Endothelial cell (in vitro differentiated cells): ENCODE measurements at places on chromosomes 5 and 9.

GRCh38 chr5:5278815-5279381, 138.8 kb downstream of the ADAMTS16 start:
- H3K27me3 ChIP-seq, result peaks cover 4% of the 10 kb centered on the region
- H3K36me3 ChIP-seq, result no peaks in the 10 kb centered on the region
- no peak overlapping the region for H3K4me3 ChIP-seq
- no peak for DNase-seq

DNA sequence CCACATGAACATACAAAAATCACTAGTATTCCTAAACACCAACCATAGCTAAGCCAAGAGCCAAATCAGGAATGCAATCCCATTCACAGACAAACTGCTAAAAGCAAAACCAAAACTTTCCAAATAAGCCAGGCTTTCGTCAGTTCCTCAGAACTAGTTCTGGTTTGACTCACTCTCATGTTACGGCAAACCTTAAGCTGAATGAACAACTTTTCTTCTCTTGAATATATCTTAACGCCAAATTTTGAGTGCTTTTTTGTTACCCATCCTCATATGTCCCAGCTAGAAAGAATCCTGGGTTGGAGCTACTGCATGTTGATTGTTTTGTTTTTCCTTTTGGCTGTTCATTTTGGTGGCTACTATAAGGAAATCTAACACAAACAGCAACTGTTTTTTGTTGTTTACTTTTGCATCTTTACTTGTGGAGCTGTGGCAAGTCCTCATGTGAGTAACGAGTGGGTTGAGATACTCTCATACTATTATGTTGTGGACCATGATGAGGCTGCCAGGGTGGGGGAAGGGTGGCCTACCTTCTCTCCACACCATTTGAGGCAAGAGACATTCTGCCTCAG, at the start of gene PDCD1LG2:
TSS of gene PDCD1LG2 (plus strand) at position 172 of the 572 bp plus-strand sequence. CDS start 12,016 bp downstream, outside the sequence.
- peak within 1 kb of the TSS; percentile 76 for H3K27ac ChIP-seq
- DNase-seq, result no peak
- peaks cover 45% of the 10 kb centered on the region for H3K4me1 ChIP-seq

DNA sequence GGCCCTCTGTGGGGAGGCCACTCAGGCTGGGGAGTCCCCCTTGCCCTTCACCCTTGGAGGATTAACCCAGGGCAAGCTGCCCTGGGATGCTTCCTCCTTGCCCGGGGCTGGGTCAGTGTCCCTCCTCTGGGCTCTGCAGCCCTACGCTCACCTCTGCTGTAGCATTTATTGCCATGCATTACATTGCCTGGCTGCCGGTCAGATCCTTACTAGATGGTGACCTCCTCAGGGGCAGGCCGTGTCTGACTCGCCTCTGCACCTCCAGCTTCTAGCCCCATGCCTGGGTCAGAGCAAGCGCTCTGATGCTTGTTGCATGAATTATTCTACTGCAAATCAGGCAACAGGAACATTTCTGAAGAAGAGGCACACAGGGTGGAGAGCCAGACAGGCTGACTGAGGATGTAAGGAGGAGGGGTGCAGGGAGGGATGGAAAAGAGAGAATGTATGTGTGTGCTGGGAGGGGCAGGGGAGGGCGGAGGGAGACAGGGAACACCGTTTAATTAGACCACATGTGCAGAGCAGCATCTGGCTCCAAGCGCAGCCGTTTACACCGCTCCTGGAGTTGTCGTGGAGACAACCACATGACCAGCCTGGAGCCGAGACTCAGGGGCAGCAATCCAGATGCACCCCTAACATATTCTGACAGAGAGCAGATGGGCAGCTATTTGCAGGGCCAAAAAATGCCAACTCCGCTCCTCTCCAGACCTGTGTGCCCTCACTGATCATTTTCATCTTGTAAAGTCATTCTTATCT, 117.0 kb downstream of the CRB2 start:
- no peaks in the 10 kb centered on the region for H3K36me3 ChIP-seq
- H3K27me3 ChIP-seq, result peaks cover 11% of the 10 kb centered on the region
- H3K27ac ChIP-seq, result no peak overlapping the region

- no peak for DNase-seq
- H3K4me1 ChIP-seq, result peaks cover 4% of the 10 kb centered on the region
- no peaks in the 10 kb centered on the region for H3K36me3 ChIP-seq
These were observed 132.3 kb upstream of the ELL2 start for GRCh38 chr5:96093890-96094381.

- peak overlapping the region; percentile 98 for H3K4me3 ChIP-seq
- H3K4me1 ChIP-seq, result peaks cover 8% of the 10 kb centered on the region
- H3K36me3 ChIP-seq, result no peaks in the 10 kb centered on the region
- DNase-seq, result peak; percentile 51
These were observed 732 bp downstream of the PBX3 start for GRCh38 chr9:125747765-125748445.

DNA sequence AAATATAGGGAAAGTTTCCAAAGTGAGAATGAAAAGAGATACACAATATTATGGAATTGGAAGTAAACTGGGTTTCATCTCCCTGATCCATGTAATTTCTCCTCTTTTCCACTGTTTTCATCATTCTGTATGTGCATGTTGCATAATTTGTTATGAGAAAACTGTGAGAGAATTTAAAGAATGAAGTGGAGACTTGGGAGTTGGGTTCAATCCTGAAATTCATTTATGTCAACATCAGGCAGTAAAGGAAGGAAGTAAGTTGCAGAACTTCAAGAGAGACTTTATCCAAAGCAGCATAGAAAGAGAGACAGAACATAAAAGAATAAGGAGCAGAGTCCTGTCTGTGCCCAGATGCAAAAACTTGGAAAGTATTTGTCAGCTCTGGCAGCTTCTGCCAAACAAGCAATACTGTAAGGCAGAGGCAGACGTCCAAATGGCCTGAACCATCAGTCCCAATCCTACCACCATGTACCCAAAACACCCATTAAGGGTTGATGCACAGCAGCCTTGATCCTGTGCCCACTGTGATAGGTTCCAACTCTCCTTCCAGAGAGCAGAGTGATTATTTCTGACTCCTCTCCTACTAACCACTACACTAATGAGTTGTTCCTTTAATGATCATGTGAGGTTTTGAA, 425.3 kb upstream of the CDH6 start:
- no peaks in the 10 kb centered on the region for H3K4me1 ChIP-seq
- no peak for DNase-seq
- no peak overlapping the region for H3K27ac ChIP-seq
- no peak overlapping the region for H3K4me3 ChIP-seq
